ENCODE measurements at places on chromosomes 6 and 20.

DNA sequence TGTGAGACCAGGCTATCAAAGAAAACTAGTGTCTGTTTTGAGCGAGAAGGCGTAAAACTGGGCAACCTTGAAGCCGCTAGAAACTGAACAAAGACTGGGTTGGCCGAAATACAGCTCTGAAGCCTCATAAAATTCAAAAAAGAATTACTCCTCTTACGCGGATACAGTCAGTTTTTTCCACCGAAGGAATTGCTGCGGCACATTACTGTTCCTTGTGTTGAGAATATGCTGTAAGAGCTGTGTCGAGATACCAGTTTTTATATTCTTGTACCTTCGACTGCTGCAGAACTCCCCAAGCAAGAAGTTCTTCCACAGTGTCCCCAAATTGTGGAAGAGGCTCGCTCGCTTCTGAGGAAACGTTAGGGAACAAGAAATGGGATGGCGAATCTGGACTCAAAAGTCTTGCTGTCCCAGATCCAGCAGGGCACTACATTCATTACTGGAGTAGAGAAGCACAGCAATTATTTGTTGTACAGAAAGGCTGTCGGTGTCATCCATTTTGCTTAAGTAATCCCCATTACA lies 523 bp upstream of the COX7A2 start:
- DNase-seq: no peak

DNA sequence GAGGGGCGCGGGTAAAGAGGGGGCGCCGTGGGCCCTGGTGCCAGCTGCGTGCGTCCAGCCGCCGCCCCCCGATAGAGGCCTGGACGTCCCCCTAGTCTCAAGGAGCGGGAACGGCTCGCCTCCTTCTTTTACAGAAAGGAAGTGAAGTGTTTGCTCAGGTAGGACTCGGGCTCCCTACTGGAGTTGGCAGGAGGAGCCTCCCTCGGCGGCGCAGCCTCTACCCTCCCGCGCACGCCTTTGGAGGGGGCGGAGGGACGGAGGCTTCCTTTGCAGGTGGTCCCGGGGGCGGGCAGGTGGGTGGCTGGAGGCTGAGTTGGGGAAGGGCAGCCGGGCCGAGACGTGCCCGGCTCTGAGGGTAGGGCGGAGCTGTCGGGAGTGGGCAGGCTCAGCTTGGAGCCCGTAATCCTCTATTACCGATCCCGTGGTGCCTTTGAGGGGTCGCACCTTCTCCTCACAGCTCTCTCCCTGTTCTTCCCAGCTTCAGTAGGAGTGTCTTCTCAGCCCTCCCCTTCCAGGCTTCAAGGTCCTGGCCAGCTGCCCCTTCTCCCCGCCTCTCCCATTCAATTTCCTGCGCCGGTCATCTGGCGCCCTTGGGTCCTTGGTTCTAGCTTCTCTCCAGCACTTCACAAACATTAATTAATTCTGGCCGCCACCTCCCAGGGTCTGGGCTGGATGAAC lies 728 bp downstream of the ITPR3 start:
- peak; percentile 51 for DNase-seq

- peak; percentile 75 for DNase-seq
These were observed 41.1 kb upstream of the PTGIS start for GRCh38 chr20:49608752-49609670.

DNA sequence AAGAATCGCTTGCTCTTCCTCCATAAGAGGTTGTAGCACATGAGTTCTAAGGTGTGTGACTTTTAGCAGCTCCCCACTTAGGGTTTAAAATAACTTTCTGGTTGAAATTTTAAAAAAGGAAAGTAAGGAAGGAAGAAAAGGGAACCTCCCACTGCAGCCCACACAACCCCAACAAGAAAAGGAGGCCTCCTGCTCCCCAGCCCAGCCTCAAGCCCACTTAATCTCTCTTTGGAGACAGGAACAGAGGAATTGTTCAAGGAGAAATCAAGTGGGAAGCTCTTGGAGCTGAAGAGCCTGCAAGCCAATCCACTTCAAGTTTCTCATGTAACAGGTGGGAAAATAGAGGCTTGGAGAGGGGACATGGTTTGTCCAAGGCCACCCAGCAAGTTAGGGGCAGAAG lies 39.1 kb upstream of the PREX1 start:
- no peak for DNase-seq
